ENCODE measurements at places on chromosomes 12 and 14.

- no peak for DNase-seq
Measured at GRCh38 chr12:106590601-106591000, 7.8 kb downstream of the RFX4 start.

DNA sequence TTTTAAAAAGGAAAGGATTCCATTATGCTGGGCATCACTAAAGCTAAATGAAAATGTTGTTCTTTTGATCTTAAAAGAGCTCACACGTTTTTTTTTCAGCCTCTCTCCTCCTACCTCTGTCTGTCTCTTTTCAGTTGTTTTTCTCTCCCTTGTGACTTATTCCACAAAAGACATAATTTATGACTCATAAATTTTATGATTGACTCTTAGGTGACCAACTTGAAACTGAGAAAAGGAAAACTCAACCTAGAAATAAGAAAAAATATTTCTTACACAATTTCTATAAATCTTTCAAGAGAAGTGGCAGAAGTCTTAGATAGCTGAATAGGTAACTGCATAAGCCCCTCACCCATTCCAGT, 227.7 kb upstream of the DDHD1 start:
- DNase-seq = no peak

DNA sequence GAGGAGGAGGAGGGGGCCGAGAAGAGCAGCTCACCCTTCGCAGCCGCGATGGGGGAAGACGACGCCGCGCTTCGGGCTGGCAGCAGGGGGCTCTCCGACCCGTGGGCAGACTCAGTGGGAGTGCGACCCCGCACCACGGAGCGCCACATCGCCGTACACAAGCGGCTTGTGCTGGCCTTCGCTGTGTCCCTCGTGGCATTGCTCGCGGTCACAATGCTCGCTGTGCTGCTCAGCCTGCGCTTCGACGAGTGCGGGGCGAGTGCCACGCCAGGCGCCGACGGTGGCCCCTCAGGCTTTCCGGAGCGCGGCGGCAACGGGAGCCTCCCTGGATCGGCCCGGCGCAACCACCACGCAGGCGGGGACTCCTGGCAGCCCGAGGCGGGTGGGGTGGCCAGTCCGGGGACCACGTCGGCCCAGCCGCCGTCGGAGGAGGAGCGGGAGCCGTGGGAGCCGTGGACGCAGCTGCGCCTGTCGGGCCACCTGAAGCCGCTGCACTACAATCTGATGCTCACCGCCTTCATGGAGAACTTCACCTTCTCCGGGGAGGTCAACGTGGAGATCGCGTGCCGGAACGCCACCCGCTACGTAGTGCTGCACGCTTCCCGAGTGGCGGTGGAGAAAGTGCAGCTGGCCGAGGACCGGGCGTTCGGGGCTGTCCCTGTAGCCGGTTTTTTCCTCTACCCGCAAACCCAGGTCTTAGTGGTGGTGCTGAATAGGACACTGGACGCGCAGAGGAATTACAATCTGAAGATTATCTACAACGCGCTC, 745 bp downstream of the TRHDE start:
- no peak for DNase-seq

DNA sequence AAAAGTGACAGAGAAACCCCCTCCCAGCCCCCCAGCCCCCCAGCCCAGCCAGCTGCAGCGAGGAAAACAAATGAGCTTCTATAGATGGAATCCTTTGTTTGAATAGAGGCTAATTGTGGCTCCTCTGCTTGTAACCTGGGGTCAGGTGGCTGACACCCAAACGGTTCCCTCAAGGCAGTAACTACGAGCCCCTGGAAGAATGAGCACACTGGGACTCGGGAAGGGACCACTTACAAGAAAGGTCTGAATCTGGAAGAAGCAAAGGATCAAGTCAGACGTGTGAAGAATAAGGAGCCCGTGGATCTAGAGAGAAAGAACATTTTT, 108.7 kb upstream of the FUT8 start:
- DNase-seq = no peak
